ENCODE measurements at places on chromosomes 4 and X.

GRCh38 chrX:155718972-155719586, 106.3 kb upstream of the TMLHE start:
- no peak for DNase-seq

GRCh38 chr4:137994853-137995252, 247.3 kb downstream of the SLC7A11 start:
- no peak for DNase-seq

- no peak for DNase-seq
These were observed 22.6 kb downstream of the WDR1 start for GRCh38 chr4:10093801-10094552.

DNA sequence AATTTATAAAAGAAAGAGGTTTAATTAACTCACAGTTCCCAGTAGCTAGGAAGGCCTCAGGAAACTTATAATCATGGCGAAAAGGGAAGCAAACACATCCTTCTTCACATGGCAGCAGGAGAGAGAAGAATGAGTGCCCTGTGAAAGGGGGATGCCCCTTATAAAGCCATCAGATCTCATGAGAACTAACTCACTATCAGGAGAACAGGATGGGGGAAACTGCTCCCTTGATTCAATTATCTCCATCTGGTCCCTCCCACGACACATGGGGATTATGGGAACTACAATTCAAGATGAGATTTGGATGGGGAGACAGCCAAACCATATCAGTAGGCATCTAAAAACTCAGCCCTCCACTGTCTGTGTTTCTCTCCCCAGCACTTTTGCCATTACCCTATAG, 22.4 kb downstream of the ANK2 start:
- no peak for DNase-seq

GRCh38 chr4:121139533-121140222, 24.4 kb downstream of the TNIP3 start:
- DNase-seq: no peak

- no peak for DNase-seq
These were observed 12.8 kb upstream of the LIMCH1 start for GRCh38 chr4:41525129-41525528.

- DNase-seq: no peak
These were observed 213.2 kb downstream of the CAMK2D start for GRCh38 chr4:113548303-113548702.

- DNase-seq: no peak
These were observed 9.9 kb upstream of the MOB1B start for GRCh38 chr4:70892086-70892769.

DNA sequence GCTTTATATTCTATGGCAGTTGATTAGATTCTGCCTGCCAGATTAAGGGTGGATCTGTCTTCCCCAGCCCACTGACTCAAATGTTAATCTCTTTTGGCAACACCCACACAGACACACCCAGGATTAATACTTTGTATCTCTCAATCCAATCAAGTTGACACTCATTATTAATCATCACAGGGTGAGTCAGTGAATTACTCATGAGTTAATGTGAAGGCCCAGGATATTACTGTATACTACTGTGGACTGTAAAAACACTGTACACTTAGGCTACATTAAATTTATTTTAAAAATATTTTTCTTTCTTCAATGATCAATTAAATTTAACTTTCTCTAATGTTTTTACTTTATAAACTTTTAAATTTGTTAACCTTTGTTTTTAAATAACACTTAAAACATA, 87.7 kb downstream of the NAP1L3 start:
- DNase-seq: no peak

- no peak for DNase-seq
These were observed 84.5 kb downstream of the PRKG2 start for GRCh38 chr4:81130569-81130968.

DNA sequence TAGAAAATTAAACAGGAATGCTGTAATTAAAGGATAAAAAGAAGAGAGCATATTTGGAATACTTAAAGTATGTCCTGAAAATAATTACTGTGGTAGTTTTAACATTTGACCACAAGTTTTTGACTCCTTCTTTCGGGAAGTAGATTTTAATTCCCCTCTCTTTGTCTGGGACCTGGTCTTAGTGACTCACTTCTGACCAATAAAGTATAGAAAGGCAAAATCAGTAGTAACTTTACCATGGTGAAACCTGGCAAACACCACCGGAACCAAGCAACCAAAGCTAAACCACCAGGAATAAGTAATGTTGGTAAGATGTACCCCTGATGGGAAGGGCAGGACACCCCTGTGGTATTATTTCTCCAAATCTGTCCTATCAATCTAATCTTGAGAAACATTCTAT, 314.8 kb downstream of the PDHA2 start:
- DNase-seq: no peak

- no peak for DNase-seq
These were observed 61.7 kb upstream of the HDAC8 start for GRCh38 chrX:72634331-72634730.

- DNase-seq: no peak
These were observed 520.5 kb upstream of the NR3C2 start for GRCh38 chr4:148962539-148963290.

- no peak for DNase-seq
These were observed 137.1 kb downstream of the AMELX start for GRCh38 chrX:11430271-11430670.

GRCh38 chr4:150080875-150081274, 2.6 kb downstream of the DCLK2 start:
- no peak for DNase-seq

- no peak for DNase-seq
These were observed 507.9 kb downstream of the TECRL start for GRCh38 chr4:63901304-63901703.
